Fibroblast of pulmonary artery (primary cell): ENCODE measurements at places on chromosomes 12 and 14.

DNA sequence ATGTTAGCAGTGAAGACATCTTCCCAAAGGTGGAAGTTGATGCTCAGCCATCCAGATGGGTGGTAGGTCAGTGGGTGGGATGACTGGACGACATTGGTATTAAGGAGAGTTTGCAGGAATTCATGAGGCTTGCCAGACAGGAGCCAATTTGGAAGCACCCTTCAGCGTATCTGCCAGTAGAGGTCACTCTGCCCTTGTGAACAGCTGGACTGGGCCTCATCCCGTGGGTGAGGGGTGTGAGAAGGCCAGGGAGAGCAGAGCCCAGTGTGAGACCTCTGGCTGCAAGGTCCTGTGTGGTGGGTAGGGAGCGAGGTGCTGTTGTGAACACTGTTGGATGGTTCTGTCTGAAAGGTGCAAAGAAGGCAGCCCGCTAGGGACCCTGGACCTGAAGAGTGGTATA lies 37.7 kb downstream of the SLC5A8 start:
- DNase-seq = no peak

DNA sequence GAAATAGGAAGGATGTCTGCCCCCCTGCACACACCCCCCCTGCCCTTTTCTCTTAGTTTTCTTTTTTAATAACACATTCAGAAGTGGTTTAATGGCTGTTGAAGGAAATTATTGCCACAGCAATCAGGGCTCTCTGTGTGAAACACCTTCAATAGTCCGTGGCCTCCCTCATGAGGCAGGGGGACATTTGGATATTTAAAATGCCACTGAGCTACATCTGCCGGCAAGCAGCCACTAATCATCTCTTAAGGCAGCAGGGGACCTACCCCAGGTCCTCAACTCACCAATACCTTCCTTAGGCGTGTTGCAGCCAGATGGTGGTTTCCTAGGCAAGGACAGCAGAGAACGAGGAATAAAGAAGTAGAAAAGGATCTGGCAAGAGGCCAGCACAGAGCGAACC lies 283.2 kb downstream of the TTC8 start:
- no peak for DNase-seq

DNA sequence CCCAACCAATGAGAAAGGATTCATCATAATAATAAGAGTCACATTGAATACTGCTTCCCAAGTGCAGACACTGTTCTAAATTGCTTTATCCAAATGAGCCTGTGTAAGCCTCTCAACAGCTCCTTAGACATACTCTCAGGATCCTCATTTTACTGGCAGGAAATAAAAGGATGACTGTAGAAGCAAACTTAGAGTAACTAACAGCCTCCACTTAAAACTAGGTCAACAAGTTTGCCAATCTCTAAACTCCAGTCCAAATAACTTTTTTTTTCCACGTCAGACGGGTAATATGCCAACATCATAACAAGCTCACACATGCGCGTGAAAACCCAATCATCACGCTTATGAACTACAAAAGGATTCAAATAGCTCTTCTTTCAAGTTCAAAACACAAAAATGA lies 15.3 kb upstream of the DPF3 start:
- no peak for DNase-seq

- DNase-seq = no peak
Observed at GRCh38 chr12:79119796-79120195, 255.2 kb downstream of the SYT1 start.

GRCh38 chr14:104316723-104317491 lies 178.5 kb downstream of the KIF26A start:
- DNase-seq = no peak

DNA sequence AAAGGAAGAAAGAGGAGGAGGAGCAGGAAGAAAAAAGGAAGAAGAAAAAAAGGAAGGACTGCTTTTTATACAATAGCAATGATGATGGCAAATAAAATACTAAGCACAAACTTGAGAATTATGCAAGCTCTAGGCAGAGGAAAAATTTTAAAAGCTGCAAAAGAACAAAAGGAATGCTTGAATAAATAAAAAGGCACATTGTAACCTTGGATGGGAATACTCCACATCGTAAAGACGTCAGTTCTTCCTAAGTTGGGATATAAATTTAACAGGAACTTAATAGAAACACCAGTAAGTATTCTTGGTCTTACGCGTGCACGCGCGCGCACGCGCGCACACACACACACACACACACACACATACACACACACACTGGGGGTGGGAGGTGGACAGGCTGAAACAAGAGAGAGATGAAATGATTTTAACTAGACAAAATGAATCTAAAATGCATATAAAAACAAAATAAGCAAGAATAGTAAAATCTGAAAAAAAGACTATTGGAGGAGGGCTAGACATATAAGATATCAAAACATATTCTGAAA lies 43.0 kb downstream of the SERPINA3 start:
- no peak for DNase-seq

GRCh38 chr12:71441836-71442566 lies 2.4 kb downstream of the LGR5 start:
- no peak for DNase-seq

GRCh38 chr12:2783936-2784600 lies 10.7 kb upstream of the FKBP4 start:
- peak; percentile 60 for DNase-seq

GRCh38 chr12:5480218-5480937 lies 48.5 kb downstream of the NTF3 start:
- no peak for DNase-seq

GRCh38 chr12:114287821-114288525 lies 118.0 kb downstream of the TBX5 start:
- DNase-seq = peak; percentile 26

DNA sequence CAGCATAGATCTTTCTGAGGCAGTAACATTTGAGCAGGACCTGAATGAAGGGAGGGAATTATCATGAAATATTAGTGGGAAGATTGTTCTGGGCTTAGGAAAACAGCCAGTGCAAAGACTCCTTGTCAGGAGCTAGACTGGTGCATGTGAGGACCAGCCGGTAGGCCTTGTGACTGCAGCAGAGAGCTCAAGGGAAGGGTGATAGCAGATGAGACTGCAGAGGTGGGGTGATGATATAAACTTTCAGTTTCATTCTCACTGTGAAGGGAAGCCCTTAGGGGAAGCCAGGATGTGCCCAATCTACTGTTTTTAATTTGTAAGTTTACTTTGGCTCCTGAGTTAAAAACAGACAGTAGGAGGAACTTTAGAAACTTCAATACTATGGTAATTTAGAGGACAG lies 12.4 kb downstream of the IL22 start:
- no peak for DNase-seq

- DNase-seq = no peak
Observed at GRCh38 chr12:73053893-73054292, 781.7 kb downstream of the TRHDE start.

DNA sequence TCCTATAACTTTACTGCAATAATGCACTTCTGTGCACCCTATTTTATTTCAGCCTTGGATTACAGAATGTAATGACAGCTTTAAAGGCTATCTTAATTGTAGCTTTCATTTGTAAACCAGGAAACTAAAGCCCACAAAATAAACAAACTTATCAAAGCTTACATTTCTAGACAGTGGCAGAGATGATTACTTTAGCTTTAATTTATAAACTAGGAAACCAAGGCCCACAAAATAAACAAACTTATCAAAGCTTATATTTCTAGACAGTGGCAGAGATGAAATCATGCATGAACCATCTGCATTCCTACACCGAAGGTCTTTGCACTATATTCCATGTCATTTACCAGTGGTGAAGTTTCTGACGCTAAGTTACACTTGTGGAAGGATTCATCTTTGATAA lies 74.4 kb downstream of the PRKD1 start:
- no peak for DNase-seq

DNA sequence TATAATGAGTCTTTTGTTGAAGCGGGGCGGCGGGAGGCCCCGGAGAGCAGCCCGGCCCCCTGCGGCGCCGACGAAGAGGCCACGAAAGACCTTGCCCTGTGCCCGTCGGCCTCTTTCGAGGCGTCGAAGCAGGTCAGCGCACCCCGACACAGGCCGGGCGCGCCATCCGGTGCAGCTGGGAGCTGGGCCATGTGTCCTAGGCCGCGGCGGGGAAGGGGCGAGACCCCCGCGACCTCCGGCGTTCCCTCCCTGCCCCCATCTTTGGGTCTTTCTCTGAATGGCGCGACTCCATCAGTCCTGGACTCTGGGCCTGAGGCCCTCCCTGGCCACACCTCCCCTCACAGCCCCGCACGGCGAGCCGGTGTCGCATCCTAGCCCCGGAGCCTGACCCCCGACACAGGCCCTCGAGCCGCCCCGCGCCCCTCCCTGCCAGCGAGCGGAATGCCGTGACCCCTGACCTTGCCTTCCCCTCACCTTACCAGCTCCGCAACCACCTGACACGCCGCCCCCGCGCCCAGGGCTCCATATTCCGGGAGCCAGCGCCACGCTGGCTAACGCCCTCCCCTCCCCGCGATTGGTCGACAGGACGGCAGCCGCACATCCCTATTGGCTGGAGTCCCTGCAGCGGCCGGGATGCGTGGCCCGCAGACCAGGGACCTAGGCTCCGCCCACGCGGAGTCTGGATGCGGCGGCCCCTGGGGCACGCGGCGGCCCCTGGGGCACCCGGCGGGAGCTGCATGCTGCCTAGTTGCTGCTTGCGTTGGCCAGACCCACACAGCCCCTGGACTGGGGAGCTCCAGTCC lies at the start of gene SLC11A2:
Gene SLC11A2 (minus strand): TSS at position 549 of the 803 bp plus-strand sequence. CDS start 15,656 bp downstream, outside the sequence.
- DNase-seq = peak; percentile 93

DNA sequence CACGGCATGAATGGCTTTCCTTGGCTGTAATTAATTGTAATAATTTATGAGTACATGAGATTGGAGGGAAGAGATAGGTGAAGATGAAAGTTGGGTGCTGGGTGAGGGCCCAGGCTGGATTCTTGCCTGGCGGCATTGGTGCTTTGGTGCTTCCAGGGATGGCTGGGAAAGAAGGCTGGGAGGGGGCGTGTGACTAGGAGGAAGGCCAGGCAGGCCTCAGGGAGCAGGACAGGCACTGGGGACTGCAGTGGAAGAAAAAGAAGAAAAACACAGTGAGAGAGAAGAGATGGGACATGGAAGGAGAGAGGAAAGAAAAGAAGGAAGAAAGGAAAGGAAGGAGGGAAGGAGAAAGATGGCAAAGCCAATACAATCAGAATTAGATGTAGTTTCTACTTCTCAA lies 3.7 kb downstream of the HOXC9 start:
- no peak for DNase-seq

DNA sequence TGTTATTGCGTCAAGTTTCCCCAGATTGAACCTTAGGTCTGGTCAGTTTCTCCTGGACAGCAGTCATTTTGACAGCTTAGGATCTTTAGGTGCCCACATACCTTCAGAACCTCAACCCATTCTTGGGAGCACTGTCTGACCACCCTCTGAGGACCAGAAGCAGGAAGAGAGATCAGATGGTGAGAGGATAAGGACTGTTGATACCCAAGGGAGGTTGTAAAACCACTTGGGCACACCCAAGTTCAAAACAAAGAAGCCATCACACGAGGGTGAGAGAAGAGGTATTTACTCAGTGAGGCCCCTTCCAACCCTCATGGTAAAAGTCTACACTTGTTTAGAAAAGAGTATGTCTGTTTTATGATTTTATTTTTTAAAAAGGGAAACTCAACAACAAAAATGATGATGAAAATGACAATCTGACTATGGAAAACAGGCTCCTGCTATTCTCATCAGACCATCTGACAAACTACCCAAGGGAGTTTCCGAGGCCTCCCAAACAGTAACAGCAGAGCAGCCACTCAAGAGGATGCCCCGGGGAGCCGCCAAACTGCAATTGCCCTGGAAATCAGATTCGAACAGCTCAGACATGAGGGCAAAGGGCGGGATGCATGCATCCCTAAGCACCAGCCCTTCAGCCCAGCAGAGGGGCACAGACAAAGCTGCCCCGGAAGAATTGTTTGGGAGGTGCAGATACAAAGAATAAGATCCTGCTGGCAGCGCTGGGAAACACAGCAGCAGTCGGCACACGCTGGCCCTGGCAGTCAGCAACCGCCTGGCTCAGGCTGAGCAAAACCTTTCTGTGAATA lies 162.6 kb upstream of the PLEKHG7 start:
- DNase-seq = no peak

DNA sequence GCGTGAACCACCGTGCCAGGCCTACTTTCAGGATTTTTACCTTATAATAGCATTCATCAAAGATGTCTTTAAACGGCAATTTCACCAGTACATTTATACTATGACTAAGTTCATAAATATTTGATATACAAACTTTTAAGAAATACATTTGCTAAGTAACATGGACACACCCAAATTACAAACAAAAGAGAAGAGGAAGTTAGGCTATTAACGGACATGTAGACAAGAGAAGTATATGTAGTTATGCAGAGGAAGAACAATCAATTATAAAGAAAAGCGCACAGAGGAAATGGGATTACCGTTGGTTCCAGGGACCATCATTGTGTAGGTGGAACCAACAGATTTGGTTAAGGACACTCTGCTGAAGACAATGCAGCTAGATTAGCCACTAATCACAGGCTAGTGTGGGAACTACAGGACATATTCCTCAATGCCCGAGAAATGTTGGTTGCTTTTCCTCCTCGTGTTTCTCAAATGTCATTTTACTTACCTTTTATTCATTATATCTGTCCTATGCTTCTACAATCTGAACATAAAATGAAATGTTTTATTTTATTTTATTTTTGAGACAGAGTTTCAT lies 24.0 kb upstream of the PKP2 start:
- DNase-seq = peak; percentile 28

GRCh38 chr12:121789800-121790728 lies 3.4 kb downstream of the RHOF start:
- no peak for DNase-seq

GRCh38 chr12:42725809-42726208 lies 136.3 kb upstream of the PRICKLE1 start:
- DNase-seq = peak; percentile 73

DNA sequence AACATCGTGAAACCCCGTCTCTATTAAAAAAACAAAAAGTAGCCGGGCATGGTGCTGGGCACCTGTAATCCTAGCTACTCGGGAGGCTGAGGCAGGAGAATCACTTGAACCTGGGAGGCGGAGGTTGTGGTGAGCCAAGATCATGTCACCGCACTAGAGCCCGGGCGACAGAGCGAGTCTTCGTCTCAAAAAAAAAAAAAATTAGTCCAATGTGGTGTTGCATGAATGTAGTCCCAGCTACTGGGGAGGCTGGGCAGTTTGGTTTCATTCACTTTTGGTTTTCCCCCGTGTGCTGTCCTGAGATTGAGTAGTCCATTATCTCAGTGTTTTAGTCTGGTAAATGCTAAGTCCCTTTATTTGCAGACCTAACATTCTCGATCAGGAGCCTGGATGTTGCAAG lies 19.5 kb downstream of the RPS29 start:
- no peak for DNase-seq

GRCh38 chr14:104970231-104971068 lies 7.7 kb downstream of the AHNAK2 start:
- peak; percentile 80 for DNase-seq

- no peak for DNase-seq
Observed at GRCh38 chr12:31250179-31250578, 75.8 kb downstream of the SINHCAF start.

DNA sequence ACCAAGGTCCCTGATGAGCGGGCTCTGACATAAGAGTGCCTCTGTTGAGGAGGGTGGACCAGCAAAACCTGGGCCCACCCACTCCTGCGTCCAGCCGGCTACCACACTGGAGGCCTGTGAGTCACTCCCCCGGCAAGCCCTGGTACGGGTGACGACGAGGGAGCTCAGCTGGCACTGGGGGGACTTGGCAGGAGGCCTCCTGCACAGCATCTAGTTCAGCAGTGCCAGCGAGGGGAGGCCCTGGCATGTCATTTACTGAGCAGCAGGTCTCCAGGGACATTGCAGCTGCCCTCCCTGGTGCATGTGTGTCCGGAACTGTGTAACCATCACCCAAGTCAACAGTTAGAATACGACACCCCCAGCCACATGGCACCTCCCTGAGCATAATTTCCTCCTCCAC lies 24.4 kb downstream of the CD9 start:
- DNase-seq = no peak

- no peak for DNase-seq
Observed at GRCh38 chr14:33352821-33353220, 414.1 kb downstream of the NPAS3 start.
